NCI-H187 (cell line): ENCODE measurements at places on chromosomes 16 and 17.

GRCh38 chr17:82328141-82328993 lies 5.2 kb downstream of the SECTM1 start:
- no peak for DNase-seq

DNA sequence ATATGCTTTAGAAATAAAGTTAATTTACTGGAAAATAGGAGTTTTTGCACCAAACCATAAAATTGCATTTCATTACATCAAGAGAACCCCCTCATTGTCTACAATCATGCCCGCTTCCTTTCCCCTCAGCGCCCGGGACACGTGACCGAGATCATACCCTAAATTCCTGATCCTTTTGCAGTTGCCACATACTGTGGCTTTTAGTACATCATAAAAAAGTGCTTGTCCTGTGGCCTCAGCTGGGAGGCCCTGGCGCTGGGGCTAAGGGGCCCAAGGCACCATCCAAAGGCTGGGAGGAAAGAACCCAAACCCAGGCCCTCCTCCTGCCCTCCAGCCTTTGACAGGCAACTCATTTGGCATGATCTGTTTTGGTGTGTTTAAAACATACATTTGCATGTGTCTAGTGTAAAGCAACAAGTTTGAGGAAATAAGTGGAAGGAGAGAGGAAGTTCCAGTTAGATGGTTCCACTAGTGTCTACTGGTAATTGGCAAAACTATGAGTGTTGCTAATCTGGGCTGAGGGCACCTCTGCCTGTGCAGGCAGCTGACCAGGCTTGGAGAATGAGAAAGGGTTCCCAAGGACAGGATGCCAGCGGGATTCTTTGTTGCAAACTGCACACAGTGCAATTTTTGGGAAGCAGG lies 6.0 kb downstream of the CDK5R1 start:
- no peak for DNase-seq

DNA sequence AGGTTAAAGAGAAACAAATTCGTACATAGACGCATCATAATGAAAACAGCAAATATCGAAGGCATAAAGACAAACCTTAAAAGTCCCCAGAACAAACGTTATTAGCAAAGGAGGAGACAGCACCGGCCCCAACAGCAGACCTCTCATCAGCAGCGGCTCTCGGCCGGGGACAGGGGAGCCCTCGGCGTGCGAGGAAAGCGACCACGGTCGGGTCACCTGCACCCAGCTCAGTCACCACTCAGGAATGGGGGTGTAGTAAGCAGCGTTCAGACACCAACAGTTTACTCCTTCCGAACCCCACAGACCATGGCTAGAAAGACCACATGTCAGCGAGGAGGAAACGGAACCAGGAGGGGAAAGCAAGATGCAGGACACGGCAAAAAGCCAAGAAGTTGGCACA lies 109.3 kb upstream of the CHMP6 start:
- DNase-seq = no peak

DNA sequence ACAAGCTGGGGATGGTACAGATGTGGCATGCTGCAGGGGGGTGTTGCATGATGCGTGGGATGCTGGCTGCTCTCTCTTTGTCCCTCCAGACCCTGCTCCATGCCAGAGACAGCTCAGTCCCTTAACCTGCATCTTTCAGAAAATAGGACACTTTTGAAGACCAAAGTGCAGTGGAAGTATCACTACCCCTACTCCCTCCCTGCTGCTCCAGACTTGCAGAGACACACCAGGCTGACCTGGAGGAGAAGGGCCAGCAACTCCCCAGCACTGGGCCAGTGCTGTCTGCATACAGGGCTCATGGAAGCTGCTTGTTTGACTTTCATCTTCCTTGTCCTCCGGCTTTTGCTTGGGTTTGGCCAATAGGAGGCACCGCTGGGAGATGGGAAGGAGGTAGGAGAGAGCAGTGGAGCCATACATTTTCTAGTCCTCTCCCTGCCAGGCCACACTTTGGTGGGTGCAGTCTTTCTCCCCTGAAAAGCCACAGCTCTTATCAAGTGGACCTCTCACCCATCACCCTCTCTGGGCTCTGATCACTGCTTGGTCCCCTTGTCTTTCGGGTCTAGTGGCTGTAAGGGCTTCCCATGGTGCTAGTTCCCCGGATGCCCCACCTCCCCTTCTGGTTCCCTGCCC lies 46.1 kb upstream of the NKD1 start:
- no peak for DNase-seq
